ENCODE measurements at places on chromosomes 2 and 18.

DNA sequence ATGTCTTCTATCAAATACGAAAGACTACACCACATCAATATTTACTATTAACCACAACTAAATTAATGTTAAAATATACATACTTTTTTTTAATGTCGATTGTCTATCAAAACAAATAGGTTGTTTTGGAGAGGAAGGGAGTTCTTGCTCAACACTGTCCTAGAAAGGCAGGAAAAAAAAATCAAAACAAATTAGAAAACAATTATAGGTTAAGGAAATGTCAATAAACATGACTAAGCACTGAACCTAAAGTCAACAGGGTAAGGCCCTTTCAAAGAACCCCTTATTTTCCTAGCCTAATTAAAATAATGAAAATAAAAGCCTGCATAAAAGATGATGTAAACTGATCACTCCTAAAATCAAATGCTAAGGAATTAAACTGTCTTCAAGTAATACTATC lies 2.8 kb downstream of the CEP76 start:
- no peak for DNase-seq

- DNase-seq, result no peak
Observed at GRCh38 chr2:119647440-119648169, 31.4 kb upstream of the TMEM177 start.

- no peak for DNase-seq
Observed at GRCh38 chr2:174568425-174568824, 29.2 kb downstream of the WIPF1 start.

DNA sequence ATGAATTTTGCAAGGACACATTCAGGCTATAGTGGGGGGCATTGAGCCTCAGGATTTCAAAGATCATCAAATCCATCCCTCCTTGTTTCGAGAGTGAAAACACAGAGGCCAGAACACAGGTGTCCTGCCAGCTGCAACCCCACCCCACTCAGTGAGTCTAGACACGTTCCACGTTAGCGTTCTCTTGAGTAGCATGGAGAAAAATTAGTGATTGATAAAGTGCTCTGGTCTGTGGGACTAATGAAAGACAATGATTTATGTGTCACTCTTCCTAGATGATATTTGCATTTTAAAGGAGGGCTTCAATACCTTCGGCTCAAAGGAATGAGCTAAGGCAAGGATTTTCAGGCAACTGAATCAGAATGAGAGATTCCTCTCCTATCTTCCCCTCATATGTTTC lies 43.8 kb downstream of the SLC4A3 start:
- no peak for DNase-seq

- no peak for DNase-seq
Observed at GRCh38 chr2:238528953-238529781, 102.4 kb downstream of the ASB1 start.

DNA sequence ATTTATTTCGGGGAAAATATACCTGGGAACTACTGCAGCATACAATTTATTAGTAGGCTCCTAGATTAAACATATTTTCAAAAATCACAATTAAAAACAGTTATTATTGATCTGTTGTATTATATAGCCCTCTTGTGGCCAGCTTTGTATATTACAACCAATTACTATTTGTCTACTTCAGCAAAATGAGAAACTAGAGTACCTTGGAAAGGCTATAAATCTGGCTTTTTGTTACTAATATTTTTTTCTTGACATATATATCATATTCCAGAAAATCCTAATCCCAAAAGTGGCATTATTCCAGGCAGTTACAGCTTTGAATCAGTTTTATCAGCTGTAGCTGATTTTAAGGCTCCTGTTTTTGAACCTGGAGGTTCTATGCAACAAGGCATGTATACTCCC lies 101.2 kb downstream of the UBR3 start:
- no peak for DNase-seq

DNA sequence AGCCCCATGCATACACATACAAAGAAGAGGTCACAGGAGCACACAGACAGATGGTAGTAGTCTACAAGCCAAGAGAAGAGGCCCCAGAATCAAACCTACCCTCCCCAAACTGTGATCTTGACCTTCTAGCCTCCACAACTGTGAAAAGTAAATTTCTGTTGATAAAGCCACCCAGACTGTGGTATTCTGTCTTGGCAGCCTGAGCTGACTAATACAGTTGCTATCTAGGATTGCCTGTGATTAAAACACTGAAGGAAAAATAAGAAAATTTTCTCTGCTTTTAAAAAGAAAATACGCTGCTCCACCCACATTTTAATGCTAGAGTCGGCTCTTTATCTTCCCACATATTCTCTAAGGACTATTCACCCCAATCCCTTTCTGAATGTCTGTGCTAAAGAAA lies 143.7 kb upstream of the TMEM200C start:
- DNase-seq, result no peak

GRCh38 chr2:113230531-113230930 lies 48.2 kb downstream of the PAX8 start:
- no peak for DNase-seq

DNA sequence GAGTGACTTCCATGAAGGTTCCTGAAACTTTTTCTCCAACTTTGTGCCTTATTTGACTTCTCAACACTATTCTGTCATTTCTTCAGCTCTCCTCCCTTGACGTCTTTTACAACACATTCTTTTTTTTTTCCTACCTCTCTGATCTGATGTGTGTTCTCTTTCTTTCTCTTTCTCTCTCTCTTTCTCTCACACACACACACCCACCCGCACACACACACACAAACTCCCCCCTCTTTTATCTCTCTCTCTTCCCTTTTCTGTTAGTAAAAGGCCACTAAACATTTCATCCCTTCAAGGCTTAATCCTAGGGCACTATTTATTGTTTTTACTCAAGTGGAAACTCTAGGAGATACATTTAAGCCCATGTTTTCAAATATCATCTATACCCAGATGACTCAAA lies 107.8 kb upstream of the CNTNAP5 start:
- DNase-seq, result no peak

GRCh38 chr18:61019338-61020301 lies 313.6 kb upstream of the CDH20 start:
- no peak for DNase-seq

DNA sequence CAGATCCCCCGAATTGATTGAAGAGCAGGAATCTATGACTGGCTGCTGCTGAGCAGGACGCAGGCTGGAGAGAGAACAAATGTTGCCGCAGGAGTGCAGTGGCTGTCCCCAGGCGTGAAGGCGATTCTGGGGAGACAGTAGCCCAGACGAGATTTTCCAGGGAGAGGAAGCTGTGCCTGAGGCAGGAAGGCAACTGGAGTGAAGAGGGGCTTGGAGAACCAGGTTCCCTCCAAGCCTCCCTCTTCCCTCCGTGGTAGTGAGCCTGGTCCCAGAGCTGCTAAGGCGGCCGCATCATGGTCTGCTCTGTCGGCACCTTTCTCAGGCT lies 1.3 kb upstream of the NPPC start:
- DNase-seq, result no peak

DNA sequence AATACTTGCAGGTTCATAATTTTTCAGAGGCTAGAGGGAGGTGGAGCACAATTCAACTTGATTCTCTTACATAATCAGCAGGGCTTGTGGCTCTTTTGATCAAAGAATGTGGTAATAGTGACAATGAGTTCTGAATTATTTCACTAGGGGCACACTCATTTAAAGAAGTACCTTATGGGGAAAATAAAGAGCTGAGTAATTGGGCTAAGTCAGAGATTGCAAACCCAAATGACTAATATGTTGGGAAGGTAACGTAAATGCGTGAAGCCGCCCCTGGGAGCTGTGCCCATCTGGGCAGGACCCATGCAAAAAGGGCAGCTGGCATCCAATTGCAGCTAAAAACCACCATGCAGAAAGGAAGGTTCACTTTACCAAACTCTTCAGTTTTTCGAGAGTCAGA lies 35.3 kb downstream of the NCKAP5 start:
- DNase-seq, result no peak

DNA sequence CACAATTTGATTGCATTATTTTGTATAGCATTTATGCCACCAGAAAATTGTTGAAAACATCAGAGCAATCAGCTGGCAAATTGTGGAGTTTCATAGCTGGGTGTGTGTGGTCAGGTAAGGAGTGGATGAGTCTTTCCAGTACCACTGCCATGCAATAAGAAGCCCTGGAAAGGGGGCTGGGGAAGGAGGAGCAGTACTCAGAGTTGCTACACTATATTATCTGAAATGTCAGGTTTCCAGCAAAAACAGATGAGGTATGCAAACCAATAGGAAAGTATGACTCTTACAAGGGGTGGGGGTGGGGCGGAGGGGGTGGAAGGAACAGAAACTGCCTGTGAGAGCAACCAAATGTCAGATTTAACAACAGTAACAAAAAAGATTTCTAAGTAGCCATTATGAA lies 112.2 kb downstream of the SOS1 start:
- no peak for DNase-seq

DNA sequence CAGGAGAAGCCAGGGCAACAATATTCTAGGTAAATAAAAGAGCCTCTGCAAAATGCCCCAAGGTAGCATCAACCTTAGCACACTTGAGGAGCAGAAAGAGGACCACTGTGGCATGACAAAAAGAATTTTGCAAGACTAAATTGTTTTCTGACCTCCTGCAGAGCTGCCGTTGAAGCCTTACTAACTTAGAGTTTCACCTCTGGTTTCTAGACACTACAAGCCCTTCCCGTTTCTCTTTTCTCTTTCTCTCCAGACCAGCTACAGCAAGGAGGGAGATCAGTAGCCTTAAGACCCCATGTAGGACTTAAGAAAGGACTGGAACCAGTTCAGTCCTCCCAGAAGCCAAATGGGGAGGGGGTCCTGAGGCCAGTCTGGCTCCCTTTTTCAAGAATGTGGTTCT lies 73.3 kb upstream of the SP3 start:
- no peak for DNase-seq

DNA sequence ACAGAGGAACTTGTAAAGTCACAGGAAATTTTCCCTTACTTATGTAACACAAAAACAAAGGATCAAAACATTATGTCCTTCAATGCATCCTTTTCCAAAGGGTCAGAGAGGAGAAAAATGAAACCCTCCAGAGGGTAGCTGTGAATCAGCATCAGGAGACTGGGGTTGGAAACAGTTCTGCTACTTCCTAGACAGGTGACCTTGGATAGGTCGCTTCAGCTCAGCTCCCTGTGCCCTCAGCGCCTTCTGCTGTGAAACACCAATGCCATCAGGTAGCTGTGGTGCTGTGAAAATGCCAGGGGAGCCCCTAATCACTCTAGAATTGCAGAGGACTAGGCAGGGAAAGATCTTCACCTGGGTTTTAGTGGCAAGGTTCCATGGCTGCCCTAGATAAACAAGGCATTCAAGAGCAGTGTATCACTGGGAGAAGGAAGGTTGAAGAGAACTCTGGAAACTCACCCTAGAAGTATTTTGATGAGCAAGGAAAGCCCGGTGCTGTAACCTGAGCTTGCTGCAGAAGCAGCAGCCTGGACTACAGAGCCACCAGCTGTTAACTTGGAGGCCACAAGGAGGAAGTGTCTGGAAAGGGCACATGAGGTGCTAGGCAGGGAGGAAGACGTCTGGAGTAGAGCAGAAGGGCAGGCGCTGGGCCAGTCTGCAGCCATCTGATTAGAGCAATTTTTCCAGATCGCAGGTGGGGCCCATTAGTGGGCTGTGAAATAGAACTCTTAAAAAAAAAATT lies 100.7 kb upstream of the MCFD2 start:
- DNase-seq, result no peak

DNA sequence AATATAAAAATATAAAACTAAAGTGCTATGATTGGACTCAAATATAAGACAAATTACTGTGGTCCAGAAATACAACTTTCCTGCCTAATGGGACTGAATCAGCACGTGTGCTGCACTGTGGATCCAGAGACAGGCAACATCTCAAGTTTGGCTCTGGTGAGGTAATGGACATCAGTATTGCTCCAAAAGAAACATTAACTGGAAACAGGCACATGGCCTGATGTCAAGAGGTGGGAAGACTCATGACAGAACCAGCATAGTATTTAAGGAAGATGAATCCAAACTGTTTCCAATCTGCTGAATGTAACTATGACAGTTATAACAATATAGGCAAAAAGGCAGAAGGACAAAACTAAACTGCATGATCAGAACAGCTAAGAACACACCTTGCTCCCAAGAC lies 354.6 kb downstream of the FSIP2 start:
- no peak for DNase-seq

GRCh38 chr18:13653746-13654433 lies 72.5 kb downstream of the FAM210A start:
- DNase-seq, result no peak

- no peak for DNase-seq
Observed at GRCh38 chr2:57602733-57603132, 443.9 kb upstream of the VRK2 start.

GRCh38 chr2:70603066-70603465 lies 49.4 kb upstream of the TGFA start:
- DNase-seq, result no peak

DNA sequence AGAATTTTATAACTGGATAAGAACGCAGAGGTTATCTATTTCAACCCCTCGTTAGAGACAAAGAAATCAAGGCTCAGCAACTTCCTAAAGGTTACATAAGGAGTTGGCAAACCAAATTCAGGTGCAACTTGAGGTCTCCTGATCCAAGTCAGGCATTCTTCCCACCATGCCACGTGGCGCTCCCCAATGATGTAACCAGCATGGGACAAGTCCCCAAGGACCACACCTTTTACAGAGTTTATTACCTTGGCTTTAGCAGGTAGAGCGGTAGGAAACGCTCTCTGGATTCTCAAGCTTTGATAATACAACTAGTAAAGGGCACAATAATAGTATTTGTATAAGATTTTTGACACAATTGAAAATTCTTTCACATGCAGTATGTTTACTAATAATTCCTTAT lies 26.7 kb upstream of the MBOAT2 start:
- no peak for DNase-seq

- DNase-seq, result no peak
Observed at GRCh38 chr2:146927080-146927711, 917.6 kb upstream of the ACVR2A start.

GRCh38 chr2:15733867-15734673 lies 142.4 kb downstream of the DDX1 start:
- no peak for DNase-seq

DNA sequence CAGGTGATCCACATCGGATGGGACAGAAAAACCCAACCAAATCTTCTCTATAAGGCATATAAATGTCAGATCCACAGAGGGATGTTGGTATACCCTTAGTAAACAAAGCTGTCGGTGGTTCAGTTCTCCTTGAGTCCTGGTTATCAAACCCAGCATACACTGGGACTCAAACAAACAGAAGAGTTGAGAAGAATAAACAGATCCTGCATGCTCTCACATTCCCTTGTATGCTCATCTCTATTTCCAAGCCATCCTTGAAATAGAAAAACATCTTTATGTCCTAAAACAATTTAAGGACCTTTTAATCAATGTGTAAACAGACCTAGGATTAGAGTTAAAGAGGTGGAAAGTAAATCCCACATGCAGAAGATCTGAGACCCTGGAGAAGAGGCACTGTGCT lies 19.8 kb upstream of the HK2 start:
- DNase-seq, result no peak

- DNase-seq, result no peak
Observed at GRCh38 chr2:159637988-159638501, 21.7 kb upstream of the BAZ2B start.

GRCh38 chr2:197453914-197454398 lies 604 bp downstream of the COQ10B start:
- DNase-seq, result no peak

DNA sequence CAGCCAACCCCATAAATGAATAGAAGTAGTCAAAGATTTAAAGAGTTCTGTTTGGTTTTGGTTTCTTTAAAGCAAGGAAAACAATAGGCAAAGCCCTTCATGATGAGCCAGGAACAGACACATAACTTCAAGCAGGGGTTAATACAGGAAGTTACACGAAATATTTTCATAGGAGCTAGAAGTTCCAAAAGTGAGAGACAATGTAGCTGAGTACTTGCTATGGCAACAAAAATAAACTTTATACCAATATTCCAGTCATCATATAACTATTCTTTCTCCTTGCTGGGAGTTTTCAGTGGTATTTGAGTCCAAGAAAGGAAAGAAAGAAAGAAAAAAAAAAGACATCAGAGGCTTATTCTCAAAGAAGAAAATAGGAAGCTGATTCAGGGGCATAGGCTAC lies 56.2 kb downstream of the COBLL1 start:
- no peak for DNase-seq

Measured in stimulated activated CD8-positive, alpha-beta memory T cell treated with anti-CD3 and anti-CD28 coated beads, Interleukin-2, amount 100 ng/mL, for 48 hours (primary cell).